EH (cell line): ENCODE measurements at places on chromosomes 1 and 21.
A peak's percentile ranks its signal among the peaks of the same experiment; 100 is the strongest.

DNA sequence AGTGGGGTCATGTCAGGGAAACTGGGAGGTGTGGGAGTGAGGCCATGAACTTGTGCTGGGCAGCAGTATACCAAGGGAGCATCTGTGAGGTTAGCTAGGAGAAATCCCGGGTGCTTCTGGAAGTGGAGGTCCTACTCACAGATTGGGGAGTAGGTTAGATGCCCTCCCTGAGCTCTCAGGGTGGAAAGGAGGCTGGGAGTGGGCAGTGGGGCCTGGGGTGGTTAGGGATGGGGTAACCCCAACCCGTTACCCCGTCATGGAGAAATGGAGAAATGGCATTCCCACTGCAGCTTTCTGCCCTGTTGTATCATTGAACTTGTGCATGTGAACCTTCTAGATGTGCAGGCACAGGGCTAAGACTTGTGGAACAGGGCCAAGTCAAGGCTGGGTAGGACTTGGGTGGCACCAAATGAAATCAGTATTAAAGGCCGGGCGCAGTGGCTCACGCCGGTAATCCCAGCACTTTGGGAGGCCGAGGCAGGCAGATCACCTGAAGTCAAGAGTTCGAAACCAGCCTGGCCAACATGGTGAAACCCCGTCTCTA is 27.2 kb downstream of the EXOC8 start:
- DNase-seq, result no peak

DNA sequence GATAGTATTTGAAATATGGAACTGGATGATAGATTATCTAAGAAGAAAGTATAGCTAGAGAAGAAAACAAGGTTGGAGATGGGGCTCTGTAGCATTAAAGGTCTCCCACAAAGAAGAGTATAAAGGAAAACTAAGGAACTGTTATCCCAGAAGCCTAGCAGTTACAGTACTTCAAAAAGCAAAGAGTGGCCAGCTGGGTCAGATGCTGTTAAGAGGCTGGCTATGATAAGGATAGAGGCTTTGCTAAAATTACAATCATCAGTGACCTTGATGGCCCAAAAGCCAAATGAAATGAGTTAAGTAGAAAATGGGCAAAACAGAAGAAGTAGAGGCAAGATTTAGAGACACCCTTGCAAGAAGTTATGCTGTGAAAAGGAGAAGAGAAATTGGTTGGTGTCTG is 25.1 kb upstream of the ANGPTL1 start:
- DNase-seq, result no peak

GRCh38 chr1:12163210-12163609 is 3.6 kb upstream of the TNFRSF1B start:
- DNase-seq, result no peak

DNA sequence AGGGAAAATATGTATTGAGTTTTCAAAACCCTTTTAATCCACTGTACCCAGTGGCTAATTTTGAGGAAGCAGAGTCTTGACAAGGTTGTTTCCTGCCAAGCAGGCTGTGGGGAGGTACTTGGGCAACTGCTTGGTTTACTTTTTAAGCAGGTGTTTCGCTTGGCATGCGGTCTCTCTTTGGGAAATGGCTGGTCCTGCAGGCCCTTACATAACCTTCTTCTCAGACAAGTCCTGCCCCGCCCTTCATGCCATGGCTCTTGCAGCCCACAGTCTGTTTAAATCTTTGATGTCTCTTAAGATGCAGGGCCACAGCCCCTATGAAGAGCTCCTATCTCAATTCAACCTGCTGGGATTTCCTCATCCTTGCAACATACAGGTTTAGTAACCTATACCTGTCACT is 36.0 kb upstream of the ABCD3 start:
- no peak for DNase-seq

DNA sequence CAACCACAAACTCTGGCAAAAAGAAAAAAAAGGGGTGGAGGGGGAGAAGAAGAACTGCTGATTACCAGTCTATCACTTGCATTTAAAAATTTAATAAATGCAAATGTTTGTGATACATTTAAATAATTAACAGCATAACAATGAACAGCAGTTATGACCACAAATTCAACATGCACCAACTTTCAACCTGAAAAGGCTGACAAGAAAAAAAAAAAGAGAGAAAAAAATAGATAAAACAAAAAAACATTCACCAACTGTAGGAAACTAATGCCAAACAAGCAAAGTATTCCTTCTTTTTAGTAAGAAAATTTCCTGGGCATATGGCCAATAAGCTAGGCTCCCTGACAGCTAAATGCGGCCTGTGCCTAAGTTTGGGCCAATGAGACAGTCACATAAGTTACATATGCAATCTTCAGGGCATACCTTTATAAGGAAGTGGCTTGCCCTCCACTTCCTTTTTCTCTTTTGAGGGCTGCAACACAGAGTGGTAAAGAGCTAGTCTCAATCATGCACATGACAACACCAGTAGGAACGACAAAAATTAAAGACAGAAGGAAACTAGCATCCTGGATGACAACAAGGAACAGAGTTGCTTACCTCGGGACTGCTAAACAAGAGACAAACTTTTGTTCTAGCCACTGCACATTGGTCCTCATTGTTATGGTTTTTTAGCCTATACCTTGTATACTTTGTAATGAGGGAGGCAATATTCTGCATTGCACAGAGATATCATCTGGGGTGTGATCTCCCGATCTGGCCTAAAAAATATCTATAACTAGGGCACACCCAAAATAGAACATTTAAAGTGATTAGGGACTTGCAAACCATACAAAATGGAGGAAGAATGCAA is 24.2 kb upstream of the PHTF1 start:
- DNase-seq, result peak; percentile 63

DNA sequence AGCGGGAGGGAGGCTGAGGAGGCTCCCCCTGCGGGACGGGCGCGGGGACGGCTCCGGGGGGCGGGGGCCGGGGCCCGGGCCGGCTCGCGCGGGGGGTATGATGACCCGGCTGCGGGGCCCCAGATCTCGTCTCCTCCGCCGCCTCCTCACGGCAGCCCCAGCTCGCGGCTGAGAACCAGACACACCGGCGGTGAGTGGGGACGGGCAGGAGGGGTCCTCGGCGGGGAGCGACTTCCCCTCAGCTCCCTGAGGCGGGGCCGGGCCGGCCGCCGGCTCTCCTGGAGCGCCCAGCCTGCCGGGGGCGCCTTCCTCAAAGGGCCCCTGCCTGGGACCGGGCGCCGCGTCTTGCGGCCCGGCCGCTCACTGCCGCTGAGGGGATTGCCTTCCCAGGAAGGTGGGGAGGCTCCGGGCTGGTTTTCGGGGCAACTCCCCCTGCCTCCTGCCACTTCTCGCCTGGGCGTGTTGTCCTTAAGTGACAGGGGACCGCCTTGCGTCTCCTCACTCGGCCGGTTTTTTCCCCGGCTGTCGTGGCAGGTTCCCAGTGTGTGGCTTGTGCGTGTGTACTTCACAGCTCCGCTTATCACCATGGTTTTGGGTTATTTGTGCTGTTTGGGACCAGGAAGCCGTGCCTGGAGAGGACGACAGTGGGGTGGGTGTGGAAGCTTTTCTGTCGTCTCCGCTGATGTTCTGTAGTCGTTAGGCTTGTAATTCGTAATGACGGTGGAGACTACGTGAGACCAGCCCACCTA is 800 bp downstream of the HIPK1 start:
- peak; percentile 47 for DNase-seq

DNA sequence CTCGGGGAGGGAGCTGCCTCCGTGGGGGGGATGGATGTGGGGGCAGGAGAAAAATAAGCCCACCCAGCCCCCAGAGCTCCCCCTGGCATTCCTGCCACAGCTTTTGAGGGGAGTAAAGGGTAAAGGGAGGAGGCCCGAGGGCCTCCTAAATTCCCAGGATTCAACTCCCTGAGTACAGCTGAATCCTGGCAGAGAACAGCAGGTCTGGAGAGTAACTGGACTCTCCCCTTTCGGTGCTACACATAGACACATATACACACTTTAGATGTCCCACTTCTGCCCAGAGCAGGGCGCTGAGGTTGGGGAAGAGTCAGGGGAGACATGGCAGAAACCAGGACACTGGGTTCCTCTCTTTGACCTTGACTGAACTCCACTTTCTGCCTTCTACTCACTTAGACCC is 3.0 kb downstream of the KIRREL1 start:
- DNase-seq, result no peak

GRCh38 chr1:93362237-93362636 is 16.5 kb downstream of the DR1 start:
- DNase-seq, result no peak

GRCh38 chr1:226738421-226738994 is 574 bp downstream of the ITPKB start:
- DNase-seq, result peak; percentile 48

DNA sequence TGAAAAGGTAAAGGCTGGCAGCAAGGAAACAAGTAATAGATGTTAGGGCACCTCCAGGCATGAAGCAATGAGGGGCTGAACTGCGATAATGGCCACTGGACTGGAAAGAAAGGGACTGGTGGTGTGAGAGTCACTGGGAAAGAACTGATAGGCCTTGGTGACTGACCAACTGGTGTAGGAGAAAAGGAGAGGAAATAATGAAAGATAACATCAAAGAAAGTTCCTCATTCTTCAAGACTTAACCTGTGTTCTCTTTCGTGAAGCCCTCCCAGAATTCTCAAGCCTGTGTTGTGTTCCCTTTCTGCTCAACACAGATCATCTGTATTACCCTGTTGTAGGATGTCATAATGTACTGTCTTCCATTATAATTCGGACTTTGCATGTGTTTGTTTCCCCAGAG is 20.9 kb upstream of the SNX27 start:
- DNase-seq, result no peak

DNA sequence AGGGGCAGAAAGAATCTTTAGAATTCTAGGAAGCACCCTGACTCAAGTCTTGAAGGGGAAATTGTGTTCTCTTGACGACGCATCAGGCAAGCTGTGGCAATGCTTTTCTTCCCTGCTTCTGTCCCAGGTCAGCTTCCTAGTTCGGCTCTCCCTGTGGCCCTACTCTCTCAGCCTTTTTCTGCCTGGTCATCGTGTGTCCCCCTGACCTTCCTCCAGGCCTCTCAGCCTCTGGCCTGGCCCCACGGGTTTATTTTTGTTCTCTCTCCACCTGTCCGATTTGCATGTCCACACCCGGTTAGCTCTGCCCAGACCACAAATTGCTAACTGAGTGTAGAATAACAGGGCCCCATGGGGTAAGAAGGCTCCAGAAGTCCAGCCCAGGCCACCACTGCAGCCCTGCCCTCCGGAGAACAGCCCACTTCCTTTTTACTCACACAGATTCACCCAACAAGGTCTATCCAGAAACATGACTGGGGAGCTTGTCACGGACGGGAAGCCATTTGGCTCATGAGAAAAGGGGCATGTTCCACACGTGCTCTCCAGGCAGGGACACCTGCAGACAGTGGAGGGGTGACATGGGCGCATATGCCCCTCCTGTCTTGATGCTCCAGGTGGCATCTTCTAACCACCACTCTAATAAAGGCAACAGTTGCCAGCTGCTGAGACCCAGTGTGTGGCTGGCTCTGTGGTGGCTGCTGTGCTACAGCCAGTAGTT is 9.8 kb downstream of the KCNN3 start:
- DNase-seq, result no peak

GRCh38 chr1:172292840-172293239 is 127.6 kb upstream of the C1orf105 start:
- DNase-seq, result no peak

DNA sequence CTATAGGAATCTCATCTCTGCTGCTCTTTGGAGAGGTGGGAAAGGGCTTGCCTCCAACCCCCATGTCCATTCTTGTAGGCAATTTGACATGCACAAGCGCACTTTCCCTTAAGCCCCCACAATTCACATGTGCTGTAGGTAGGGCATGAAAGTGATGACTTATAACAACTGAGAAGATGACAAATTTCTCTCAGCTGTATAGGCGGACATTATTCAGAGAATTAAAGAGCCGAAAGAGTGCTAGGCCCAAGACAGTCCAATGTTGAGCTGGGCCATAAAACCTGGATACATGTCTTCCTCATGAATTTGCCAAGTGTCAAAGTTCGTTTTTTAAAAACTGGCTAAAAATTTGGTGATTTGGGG is 106.3 kb upstream of the LYPLAL1 start:
- DNase-seq, result no peak

- DNase-seq, result no peak
Measured at GRCh38 chr1:222867316-222867715, 52.5 kb downstream of the DISP1 start.

GRCh38 chr1:61973100-61973837 is 221.4 kb upstream of the L1TD1 start:
- DNase-seq, result no peak

DNA sequence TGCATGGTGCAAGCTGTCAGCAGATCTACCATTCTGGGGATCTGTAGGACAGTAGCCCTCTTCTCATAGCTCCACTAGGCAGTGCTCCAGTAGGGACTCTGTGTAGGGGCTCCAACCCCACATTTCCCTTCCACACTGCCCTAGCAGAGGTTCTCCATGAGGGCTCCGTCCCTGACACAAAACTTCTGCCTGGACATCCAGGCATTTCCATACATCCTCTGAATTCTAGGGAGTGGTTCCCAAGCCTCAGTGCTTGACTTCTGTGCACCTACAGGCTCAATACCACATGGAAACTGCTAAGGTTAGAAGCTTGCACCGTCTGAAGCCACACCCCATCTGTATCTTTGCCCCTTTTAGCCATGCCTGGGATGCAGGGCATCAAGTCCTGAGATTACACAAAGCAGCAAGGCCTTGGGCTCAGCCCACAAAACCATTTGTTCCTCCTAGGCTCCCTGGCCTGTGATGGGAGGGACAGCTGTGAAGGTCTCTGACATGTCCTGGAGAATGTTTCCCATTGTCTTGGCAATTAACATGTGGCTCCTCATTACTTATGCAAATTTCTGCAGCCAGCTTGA is 117.0 kb upstream of the NFIA start:
- no peak for DNase-seq

GRCh38 chr1:1397839-1398523 is 1.2 kb downstream of the CCNL2 start:
- peak; percentile 10 for DNase-seq

GRCh38 chr1:224739303-224739996 is 123.3 kb downstream of the CNIH3 start:
- no peak for DNase-seq

- DNase-seq, result no peak
Measured at GRCh38 chr1:184214128-184214527, 162.6 kb downstream of the TSEN15 start.

- no peak for DNase-seq
Measured at GRCh38 chr1:238964631-238965030, 421.7 kb upstream of the CHRM3 start.

- no peak for DNase-seq
Measured at GRCh38 chr1:48439380-48439779, 32.6 kb downstream of the SPATA6 start.

DNA sequence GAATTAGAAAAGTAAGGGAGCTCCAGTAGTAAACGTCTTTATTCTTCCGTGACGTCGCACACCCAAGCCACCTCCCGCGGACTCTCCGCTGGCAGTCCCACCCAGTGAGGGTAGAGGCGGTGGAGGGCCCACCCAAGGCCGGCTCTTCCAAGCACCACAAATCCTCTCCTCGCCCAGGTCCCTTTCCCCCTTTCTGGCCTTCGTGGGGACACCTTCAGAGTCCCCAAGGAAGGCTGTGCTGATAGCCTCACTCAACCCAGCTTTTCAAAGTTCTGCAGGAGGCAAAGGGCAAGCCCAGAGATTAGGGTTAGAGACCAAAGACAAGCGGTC is 349 bp upstream of the GPN2 start:
- no peak for DNase-seq

- no peak for DNase-seq
Measured at GRCh38 chr1:110504226-110504625, 14.7 kb downstream of the KCNA10 start.
